Putamen (tissue), 1 donor: ENCODE measurements at places on chromosomes 13 and 19.

DNA sequence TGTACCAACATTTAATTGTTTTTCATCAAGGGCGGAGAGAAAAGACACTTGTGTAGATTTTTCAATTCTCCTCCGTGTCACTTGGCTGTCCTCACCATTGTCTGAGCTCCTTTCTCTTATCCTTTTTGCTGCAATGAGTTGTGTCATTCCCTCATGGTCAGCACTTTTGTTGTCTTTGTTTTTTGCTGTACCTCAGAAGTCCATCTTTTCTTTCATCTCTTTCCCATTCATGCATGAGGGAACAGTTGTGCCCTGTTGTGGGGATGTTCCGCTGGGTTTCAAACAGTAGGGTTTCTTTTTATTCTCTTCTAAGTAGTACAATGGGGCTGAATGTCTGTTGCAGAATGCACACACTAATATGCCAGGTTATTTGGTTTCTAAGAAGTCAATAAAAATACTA lies 222.6 kb downstream of the TM9SF2 start:
- no peak for DNase-seq

DNA sequence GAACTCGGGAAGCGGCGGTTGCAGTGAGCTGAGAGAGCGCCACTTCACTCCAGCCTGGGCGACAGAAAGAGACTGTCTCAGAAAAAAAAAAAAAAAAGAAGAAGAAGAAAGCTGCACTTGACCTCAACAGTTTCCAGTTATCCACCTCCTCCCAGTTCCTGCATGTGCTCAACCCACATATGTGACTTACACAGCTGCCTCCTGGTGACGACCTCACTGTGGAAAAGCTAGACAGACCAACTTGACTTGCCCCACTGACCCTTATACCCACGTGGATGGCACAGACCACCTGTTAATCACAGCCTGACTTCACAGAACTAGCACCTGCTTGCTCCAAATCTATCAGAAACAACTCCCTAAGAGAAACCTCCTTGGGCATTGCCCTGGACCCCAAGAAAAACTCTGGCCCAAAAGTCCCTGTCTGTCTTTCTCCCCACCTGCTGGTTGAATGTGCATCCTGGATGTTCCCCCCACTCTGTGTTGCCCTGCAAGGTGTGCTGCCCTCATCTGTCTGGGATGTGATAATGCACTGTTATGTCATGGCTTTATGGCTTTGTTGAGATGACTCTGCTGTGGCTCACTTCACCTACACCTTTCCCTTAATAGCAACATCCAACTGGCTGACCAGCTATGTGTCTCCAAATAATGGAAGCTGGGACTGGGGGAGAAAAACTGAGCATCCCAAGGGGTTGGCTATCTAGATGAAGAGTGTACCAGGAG lies 2.8 kb downstream of the ZNF20 start:
- DNase-seq: no peak

DNA sequence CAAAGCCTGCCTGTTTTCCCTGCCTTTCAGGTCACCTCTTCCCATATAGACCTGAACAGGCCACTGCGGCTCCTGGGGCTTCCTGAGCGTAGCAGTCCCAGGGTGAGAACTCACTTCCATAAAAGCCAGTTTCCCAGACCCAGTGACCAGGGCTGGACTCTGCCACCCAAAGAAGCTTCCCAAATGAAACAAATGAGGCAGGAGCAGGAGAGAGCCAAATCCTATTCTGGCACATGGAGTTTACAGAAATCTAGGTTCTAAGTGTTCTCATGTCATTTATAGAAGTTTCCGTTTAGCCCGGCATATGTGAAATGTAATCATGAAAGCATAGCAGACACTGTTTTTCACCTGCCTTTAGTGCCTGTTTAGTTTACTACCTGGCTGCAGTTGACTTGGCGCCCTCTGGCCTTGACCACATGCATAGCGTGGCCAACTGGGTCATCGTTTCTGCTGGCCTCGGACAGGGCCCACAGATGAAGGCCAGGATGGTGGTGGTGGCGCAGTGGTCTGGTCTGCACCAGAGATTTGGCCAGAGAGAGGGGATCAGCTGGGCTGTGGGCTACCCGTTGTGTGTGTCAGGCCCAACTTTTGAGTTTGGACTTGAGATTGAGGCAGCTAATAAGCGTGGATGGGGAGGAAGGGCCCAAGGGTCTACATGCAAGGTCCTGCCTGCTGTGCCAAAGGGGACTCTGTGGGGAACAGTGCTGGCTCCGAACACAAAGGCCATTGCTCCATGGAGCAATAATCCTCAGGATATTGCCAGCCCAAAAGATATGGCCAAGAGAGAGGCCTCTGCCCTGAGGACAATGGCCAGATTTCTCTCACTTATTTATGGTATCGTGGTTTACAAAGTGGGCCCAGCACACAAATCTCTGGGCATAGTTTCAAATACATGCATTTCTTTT lies 43.3 kb downstream of the NFIX start:
- no peak for DNase-seq

- no peak for DNase-seq
These were observed 448.8 kb downstream of the FOXO1 start for GRCh38 chr13:40217675-40218074.

GRCh38 chr13:108915634-108916512 lies 286.5 kb downstream of the MYO16 start:
- peak; percentile 44 for DNase-seq

- no peak for DNase-seq
These were observed 1.3 kb downstream of the ZNF607 start for GRCh38 chr19:37718304-37718703.

GRCh38 chr19:5048091-5048726 lies 79.3 kb downstream of the KDM4B start:
- DNase-seq: peak; percentile 70

DNA sequence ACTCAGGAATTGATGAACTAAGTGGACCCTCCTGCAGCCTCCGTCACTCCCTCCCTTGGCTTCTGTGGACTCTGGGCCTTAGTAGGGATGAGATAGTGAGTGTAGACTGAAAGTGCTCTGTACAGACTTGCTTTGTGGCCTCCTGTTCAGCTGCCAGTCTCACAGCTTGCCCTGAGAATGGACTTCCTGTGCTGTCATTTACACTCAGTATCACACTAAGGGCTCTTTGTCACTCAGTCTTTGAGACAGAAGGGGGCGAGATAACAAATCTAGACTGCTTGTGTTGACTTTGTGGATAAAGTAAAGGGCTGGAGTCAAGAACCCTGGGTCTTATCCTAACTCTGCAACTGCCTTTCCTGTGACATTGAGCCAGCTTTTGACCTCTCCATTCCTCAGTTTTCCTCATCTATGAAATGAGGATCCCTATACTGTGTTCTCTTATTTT lies 21.0 kb upstream of the SPRY2 start:
- DNase-seq: peak; percentile 48

DNA sequence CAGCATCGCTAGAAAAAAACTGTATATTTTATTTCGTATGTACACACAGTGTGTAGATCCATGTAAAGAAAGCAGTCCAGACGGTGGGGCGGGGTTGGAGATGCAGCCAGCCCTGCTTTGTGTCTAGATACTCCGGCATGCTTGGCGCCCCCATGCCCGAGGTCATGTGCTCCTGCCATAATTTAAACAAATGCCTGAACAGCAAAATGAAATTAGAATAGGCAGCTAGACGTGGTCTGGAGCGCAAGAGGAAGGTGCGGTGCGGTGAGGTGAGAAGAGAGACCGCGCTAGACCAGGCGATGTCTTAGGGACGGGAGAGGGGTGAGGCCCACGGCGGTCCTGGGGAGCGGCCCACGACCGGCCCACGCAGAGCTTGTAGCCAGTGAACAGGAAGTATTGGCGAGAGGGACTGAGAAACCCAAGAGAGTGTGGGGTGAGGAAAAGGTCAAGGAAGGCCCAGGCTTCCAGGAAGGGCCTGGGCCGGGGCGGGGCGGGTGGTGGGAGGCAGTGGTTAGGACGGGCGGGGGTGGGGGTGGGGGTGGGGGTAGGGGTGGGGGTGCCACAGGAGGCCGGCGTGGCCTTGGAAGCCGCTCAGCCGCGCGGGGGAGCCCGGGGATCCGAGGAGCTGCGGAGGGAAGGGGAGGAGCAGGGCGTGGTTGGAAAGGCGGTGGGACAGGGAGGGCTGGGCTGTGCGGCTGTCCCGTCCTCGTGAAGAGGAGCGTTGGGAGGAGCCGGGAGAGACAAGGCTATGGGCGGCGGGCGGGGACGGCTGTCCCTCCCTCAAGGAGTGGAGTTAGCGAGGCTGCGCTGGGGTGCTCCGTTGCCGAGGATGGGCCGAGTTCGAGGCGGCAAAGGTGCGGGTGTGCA lies 254.7 kb upstream of the SGCG start:
- no peak for DNase-seq

GRCh38 chr19:50829801-50830200 lies 3.6 kb downstream of the KLK15 start:
- no peak for DNase-seq

DNA sequence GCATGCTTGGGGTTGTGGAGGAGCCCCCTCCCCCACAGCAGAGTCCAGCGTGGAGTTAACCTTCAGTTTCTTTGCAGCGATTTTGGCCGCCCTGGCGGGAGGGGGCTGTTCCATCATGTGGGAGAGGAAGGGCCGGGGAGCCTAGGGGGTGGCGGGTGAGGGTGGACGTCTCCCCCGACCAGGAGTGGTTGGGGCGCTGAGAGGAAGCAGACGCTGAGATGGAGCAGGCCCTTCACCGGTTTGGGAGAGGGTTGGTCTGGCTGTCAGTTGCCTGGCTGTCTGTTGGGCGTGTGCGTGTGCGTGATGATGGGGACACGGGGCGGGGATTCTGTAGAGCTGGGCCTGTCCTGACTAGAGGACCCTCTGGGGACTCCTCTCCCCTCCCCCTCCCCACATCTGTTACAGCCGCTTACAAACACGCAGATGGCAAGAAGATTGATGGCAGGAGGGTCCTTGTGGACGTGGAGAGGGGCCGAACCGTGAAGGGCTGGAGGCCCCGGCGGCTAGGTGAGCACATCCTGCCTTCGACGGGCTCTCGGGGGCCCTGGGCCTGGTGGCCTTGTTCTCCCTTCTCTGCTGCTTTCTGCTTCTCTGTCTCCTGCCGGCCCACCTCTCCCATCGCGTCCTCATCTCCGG lies 9.8 kb upstream of the LIN7B start:
- no peak for DNase-seq

DNA sequence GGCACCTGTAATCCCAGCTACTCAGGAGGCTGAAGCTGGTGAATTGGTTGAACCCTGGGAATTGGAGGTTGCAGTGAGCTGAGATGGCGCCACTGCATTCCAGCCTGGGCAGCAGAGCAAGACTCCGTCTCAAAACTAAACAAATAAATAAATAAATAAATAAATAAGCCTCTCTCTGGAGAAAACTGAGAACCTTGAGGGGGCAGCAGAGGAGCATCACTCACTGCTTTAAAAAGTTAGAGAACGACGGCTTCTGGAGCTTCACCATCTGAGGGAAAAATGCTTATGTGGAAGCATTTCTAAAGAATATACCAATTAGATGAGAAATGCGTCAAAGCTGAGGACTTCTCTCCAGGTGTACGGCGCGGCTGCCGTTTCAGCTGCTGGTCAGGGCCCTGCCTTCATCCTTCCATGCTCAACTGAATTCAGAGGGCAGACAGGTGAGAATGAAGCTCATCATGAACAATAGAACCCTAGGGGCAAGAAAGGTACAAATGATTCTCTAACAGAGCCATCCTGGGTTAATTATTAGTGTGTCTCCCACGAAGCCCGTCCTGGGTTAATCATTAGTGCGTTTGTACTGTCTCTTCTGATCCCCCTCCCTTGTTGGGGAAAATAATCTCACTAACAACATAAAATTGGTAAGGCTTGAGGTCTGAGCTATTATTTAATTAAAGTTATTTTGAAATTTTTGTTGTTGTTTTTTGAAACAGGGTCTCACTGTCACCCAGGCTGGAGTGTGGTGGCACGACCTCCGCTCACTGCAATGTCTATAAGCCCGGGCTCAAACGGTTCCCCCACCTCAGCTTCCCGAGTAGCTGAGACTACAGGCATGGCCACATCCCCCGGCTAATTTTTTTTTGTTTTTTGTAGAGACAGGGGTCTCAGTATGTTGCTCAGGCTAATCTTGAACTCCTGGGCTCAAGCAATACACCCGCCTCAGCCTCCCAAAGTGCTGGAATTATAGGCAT lies 80.1 kb downstream of the IPO5 start:
- DNase-seq: peak; percentile 22

DNA sequence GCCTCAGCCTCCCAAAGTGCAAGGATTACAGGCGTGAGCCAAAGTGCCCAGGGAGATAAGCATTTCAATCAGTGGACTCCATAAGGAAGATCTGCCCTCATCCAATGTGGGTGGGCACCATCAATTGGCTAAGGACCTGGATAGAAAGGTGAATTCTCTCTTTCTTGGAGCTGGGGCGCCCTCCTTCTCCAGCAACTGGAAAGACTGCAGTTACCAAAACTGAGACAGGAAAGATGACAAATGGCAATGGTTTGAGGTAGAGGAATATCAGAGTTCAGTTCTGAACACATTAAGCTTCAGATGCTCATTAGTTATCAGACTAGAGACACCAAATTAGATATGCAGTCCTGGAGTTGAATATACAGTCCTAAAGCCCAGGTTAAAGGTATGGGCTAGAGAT lies 10.5 kb upstream of the ELF1 start:
- no peak for DNase-seq
